ENCODE measurements at places on chromosomes 4 and X.
A peak's percentile ranks its signal among the peaks of the same experiment; 100 is the strongest.

DNA sequence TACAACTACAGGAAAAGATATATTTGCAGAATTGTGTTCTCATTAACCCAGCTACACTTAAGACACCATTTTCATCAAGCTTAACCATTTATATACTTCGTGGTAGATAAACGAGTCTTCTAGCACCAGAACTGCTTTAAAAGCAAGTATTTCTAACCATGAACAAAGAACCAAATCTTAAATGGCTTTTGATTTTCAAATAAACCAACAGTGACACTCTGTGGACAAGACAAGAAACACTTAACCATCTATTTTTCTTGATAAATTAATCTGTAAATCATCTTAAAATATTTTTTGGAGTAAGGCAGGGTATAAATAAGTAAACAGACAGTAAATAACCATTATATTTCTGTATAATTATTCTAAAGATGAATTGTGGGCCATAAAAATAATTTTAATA lies 10.2 kb downstream of the BEND2 start:
- no peak for DNase-seq

GRCh38 chrX:43448688-43449087 lies 207.4 kb upstream of the MAOA start:
- DNase-seq: peak; percentile 41

DNA sequence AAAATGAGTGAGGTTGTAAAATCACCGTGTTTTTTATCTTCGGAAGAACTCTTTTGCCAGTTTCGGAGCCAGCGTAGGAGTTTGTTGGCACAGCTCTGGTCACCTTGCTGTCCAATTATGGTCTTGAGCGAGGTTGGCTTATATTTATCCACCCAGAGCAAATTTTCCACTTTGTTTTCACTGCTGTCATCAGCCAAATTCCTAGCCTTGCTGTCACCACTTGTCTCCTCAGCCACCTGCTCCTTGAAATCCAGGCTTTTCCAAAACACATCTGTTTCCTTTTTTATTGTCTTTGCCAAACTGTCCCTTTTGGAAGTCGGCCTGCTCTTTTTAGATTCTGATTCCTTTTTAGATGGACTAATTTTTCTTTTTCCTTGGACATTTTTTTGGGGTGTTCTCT lies 57.6 kb downstream of the RFC1 start:
- DNase-seq: peak; percentile 2

- no peak for DNase-seq
Measured at GRCh38 chr4:22416403-22416802, 99.5 kb downstream of the ADGRA3 start.

DNA sequence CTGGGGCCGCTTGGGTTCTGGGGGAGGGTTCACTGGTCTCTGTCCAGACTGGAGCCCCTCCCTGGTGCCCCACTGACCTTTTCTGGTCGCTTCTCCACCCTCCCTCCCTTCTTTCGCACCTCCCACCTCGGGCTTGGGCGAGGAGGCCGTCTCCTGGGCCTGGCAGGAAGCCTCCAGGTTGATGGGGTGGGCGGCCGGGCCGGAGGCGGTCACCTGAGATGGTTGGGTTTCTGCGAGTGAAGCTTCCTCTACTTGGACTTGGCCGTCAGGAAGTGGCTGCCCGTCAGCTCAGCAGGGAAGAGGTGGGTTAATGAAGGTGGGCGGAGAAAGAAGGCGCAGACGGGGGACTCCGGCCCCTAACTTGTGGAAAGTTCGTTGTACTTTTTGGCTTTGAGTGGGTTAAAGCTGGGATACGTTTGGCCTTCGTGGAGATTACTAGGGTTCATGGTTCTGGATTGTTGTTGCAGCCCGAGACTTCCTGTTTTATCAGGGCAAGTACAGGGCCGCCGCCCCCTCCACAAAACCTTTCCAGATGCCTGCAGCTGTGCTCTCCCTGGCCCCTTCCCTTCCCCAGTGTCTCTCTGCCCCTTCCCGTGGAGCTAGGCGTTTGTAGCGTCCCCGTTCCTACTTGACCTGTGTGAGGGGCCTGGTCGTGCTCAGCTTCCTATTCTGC lies 1.2 kb downstream of the AKAP17A start:
- DNase-seq: no peak

DNA sequence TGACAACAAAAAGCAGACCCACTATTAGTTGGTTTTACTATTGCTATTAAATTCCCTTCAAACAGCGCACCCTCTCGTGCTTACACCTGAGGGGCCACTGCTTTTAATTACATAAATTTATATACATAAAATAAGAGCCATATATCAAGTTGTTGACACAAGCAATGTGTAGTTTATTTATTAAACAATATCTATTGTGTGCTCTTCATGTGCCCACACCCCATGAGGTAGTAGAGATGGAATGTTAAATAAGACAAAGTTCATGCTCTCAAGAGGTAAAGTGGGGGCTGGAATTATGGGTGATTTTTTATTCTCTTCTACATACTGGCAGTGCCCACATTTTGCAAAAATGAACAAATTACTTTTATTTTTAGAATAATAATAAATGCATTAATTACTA lies 47.3 kb downstream of the KCNIP4 start:
- peak; percentile 43 for DNase-seq

DNA sequence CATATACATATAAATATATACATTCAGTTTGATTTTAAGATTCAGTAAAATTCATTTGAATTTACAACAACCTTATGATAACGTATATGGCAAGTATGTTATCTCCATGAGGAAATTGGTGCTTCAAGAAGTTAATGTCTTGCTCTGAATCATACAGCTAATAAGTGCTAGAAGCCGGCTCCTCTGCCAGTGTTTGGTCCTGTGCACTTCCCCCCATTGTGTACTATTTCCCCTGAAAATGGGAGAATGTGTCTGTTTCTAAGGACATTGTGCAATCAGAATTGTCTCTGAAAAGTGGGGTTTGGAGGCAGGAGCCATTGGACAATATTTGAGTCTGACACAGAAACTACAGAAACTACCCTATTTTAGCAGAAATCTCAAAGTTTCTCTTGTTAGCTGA lies 135.9 kb downstream of the CPE start:
- DNase-seq: no peak

DNA sequence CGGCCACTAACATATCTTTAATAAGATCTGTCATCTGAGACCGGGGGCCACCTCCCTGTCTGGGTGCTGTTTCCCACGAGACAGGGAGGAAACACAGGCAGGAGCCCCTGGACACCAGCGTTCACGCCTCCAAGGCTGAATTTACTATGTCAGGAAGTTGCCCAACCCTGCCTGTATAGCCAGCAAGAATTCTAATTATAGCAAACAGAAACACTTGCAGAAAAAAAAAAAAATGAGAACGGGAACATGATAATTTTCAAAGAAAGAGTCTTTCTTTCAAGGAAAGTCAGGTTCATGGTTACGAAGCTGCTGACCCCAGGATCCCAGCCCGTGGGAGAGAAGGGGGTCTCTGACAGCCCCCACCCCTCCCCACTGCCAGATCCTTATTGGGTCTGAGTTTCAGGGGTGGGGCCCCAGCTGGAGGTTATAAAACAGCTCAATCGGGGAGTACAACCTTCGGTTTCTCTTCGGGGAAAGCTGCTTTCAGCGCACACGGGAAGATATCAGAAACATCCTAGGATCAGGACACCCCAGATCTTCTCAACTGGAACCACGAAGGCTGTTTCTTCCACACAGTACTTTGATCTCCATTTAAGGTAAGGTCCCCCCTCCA lies at the start of gene IL3RA:
IL3RA (plus strand) TSS at position 455 of the 613 bp plus-strand sequence. CDS start 4,981 bp downstream, outside the sequence.
- no peak for DNase-seq

DNA sequence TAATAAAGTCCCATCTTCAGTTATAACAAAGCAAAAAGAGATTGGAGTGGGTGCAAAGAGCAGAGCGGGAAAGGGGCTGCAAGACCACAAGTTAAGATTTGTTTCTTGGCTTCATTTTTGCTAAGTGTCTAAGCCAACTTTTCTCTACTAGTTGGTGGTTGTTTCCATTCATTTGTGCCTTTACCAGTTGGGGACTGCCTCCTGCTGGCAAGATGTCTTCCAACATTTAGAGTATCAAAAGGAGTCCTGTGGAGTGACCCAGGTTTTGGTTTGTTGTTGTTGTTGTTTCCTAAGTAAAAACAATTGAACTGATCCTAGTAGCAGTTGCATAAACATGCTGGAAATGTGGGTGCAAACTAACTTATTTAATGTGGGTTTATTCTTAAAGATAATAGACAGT lies 121.1 kb downstream of the SPATA18 start:
- no peak for DNase-seq

Measured in NCI-H2081 (cell line).